ENCODE measurements at places on chromosomes 7 and 10.

GRCh38 chr10:95458014-95458413 is 103.2 kb downstream of the SORBS1 start:
- DNase-seq, result no peak

GRCh38 chr7:148698007-148698396 is 701 bp upstream of the CUL1 start:
- no peak for DNase-seq

DNA sequence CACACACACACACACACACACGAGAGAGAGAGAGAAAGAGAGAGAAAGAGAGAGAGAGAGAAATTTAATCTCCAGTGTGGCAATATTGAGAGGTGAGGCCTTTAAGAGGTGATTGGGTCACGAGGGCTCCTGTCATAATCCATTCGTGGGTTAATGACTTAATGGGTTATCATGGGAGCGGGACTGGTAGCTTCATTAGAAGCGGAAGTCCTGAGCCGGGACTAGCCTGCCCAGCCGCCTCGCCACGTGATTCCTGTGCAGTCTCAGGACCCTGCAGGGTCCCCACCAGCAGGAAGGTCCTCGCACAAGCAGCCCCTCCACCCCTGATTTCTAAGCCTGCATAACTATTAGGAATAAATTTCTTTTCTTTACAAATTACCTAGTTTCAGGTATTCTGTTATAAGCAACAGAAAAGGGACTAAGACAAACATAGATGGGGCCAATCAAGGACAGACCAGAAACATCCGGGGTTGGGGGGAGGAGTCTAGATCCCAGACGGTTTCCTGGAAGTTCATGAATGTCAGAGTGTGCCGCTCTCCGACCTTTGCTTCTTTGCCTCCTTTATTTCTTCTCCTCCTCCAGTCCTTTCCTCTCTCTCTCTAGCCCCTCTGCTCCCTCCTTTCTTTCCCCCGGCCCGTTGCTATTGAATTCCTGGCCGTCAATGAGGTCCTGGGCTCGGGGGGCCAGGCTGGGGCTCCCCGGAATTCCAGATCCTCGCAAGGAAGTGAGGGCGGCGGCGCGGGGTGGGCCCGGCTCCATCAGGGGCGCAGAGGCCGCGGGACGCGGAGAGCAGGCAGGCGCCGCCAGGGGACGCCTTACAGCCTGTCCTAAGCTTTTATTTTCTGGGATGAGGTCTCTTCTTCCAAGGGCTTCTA is 146.8 kb downstream of the CYP26A1 start:
- peak; percentile 56 for DNase-seq

GRCh38 chr10:121618906-121619305 is 20.7 kb upstream of the FGFR2 start:
- DNase-seq, result no peak

DNA sequence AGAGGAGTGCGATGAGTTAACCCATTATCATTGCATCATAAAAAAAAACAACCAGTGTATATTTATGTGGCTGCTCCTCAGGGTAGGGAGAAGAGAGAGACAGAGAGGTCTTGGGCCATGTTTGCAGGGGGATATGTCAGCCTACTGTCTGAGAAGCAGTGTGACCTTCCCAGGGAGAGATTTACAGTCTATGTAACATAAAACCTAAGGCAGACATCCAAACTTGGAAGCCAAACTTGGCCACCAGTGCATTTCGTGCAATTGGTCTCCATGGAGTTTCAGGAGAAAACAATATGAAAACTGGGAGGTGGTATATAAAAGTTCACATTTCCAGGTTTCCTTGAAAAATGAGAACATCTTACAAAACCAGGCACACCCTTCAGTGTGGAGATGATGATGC is 85.9 kb upstream of the CXCL12 start:
- no peak for DNase-seq

DNA sequence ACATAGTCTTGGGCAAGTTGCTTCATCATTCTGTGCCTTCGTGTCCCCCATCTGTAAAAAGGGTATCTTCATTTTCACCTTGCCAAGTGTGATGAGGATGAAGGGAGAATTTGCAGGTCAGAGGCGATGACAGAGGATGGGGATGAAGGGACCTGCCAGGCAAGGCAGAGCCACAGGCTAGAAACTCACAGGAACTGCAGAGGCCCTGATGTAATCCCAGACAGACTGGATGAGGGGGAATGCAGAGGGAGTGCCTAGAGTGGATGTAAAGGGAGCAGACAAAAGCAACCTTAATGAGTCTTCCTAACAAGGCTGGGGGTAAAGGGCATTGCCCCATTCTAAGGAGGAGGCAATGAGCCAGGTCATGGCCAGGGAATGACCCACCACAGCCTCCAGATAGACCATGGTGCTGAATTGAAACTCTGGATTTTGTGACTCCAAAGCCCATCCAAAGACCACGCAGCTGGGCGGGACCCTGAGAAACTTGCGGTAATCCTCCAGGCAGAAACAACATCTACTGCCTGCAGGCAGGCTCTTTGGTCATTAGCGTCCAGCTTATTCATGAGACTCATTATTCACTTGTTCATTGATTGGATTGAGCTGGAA is 1.9 kb downstream of the ANTXRL start:
- no peak for DNase-seq

DNA sequence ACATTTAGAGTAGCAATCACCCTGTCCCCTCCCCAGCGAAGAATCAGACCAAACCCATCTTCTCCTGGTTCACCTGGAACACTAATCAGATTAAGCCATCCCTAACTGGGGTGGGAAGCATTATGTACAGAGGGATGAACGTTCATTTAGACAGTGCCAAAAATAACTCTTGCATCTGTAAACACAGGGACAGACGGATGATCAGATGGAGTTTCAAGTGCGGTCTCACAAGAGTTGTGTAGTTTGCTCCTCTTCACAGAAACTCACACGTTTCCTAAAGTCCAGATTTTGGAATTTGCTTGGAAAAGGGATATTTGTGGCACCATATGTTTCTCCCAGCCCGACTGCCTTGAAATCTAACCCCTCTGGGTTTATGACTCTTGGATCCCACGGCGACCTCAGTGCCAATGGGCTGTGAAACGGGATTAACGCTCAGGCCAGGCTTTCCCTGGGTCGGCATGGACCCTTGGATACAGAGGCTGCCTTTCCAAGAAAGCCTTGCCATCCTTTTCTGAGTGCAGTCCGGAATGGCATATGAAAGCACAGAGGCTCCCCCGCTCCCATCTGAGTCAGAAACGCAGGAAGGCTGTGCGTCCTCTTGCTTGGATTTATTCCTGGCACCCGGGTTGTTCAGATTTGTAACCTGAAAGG is 293.2 kb upstream of the HABP2 start:
- no peak for DNase-seq

- no peak for DNase-seq
Observed at GRCh38 chr7:120709252-120709971, 148.5 kb downstream of the TSPAN12 start.

- DNase-seq, result no peak
Observed at GRCh38 chr10:65394502-65395297, 1531.1 kb upstream of the LRRTM3 start.

GRCh38 chr7:49014870-49015269 is 90.5 kb downstream of the CDC14C start:
- DNase-seq, result no peak

DNA sequence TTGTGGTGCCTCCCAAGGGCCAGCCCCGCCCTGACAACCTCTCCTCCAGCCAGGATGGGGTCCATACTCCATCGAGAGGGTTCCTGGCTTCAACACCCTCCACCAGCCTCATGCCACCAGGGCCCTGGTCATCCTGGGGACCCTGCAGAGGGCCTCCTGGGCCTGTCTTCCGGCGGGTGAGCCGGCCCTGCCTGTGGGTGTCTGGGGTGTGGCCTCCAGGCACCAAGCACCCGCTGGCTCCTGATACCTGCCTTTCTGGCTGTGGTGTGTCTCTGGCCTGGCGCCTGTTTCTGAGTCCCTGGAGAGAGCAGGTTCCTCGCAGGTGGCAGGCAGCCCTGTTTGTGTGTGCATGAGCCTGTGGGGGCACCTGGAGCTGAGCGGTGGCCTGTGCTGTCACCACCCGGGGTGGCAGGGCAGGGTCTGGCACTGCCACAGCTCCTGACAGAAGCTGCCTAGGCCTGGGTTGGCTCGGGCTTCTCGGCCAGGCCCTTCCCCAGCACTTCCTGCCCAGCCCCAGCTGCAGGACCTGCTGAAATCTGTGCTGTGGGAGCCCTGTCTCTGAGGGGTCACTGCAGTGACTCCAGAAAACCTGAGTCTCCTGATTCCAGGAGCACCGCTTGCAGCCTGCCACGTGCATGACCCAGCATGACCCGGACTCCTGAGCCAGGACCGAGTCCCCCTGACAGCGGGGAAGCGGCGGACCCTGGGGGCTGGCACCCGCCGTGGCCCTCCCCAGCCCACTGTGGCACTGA is 18.4 kb downstream of the ADAM8 start:
- no peak for DNase-seq

- DNase-seq, result no peak
Observed at GRCh38 chr10:103534621-103535498, 41.4 kb downstream of the NEURL1 start.

Data from WTC11 (cell line).